ENCODE measurements at places on chromosomes 6 and 20.

DNA sequence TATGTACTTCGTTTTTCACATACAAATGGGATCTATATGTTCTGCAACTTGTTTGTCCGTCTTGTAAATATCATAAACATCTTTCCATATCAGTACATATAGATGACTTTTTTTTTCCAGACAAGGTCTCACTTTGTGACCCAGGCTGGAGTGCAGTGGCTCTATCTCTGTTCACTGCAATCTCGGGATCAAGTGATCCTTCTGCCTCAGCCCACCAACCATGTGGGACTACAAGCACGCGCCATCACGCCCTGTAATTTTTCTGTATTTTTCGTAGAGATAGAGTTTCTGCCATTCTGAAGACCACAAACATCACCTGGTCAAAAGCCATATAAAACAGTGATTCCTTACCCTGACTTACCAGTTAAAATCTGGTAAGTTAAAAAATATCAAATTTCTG, 37.7 kb upstream of the SYNCRIP start:
- DNase-seq = no peak

- DNase-seq = no peak
Observed at GRCh38 chr20:5880326-5880725, 70.0 kb downstream of the TRMT6 start.

GRCh38 chr6:45445749-45446549, 68.2 kb upstream of the SUPT3H start:
- no peak for DNase-seq

GRCh38 chr6:143549949-143550268, 38.4 kb upstream of the FUCA2 start:
- DNase-seq = no peak

DNA sequence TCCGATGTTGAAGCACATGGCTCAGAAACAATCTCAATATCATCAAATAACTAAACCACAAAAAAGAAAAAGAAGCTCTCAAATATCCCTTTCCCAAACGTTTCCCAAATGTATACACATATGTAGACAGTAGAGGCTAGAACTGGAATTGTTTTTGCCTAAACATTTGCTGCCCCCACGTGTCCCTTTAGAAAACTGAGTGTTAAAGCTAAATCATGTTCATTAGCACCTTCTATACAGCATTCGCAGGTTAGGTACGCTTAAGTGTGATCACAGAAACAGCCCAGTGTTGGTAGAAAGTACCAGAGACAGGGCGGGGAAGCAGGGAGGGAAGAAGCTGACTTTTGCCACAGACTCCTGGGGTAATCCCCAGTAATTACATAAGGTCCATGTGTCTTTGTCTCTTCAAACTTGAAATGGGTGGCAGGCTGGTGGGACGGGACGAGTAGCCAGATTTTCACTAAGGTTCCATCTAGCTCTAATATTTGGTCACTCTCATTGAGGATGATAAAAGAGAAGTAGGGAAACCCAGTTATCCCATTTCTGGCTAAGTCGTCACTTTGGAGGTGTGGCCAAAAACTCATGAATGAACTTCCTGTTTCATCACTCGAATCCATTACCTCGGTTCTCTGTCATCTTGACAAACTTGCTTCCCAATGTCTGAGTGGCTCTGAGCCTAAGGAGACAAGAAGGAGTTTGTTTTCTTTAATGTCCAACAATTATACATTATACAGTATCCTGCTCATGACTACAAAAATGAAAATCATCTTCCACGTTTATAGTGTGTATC, 15.0 kb upstream of the TFAP2A start:
- peak; percentile 80 for DNase-seq

DNA sequence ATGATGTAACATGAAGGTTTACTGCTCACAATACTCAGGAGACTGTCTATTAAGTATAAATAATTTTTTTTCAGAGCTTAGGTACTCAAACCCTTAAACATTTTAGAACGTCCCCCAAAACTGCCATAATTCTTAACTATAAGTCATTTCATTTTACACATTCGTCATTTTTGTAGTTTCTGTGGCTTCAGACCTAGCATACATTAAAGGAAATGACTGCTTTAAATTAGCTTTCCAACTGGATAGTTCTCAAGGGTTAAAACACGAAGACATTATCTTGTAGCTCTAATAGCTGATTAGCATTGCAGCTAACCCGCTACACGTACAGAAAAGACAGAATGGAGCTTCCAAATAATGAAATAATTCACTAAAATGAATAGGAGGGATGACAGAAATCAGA, 24.9 kb upstream of the PLN start:
- no peak for DNase-seq

GRCh38 chr20:47263080-47263464, 93.4 kb downstream of the ZMYND8 start:
- no peak for DNase-seq

DNA sequence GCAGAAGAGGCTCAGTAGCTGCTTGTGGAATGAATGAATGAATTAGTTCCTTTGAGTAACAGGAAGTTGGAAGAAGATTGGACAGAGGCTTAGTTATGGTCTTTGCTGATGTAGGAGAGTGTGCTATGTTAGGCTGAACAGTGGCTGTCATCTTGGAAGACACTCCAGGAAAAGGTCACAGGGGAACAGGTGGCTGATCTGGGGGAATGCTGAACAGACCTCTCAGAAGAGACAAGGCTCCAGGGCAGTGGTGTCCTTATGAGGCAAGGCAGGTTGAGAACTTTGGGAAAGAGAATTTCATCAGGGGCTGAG, 62.3 kb downstream of the UTRN start:
- DNase-seq = no peak

- no peak for DNase-seq
Observed at GRCh38 chr6:11270030-11271027, 37.9 kb upstream of the NEDD9 start.

DNA sequence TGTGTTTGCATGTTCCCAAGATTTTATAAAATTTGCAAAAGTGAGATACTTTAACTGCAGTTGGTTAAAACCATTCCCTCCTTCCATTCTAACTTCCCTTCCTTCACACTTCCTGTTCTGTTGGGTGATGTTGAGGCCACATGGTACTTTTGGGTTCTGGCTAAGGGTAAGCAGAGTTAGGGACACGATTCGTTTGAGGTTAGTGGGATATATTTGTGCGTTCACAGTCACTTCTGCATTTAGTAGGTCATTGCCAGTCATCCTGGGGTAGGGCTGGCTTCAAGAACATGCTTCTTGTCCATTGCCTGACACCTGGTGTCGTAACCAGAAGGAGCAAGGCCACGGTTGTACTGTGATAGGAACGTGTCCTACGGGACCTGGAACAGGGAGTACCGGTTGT, 340.1 kb downstream of the ZFAND3 start:
- DNase-seq = no peak

GRCh38 chr6:169167581-169168301, 85.9 kb downstream of the THBS2 start:
- no peak for DNase-seq

DNA sequence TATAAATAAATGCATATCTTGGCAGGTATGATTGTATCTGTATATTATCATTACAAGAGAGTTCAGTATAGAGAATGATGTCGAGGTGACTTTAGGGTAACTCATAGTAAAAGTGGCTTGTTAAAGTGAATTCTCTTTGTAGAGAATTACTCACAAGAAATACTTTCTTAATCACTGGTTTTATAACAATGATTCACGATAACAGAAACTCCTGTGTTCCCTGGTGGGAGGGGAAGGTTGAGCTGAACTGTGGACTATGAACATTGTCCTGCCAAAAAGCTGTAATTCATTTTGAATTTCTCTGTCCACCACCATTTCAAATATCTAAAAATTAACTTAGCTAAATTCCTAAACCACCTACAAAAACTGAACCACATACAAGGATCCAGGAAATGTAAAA, 7.7 kb downstream of the TPMT start:
- no peak for DNase-seq

DNA sequence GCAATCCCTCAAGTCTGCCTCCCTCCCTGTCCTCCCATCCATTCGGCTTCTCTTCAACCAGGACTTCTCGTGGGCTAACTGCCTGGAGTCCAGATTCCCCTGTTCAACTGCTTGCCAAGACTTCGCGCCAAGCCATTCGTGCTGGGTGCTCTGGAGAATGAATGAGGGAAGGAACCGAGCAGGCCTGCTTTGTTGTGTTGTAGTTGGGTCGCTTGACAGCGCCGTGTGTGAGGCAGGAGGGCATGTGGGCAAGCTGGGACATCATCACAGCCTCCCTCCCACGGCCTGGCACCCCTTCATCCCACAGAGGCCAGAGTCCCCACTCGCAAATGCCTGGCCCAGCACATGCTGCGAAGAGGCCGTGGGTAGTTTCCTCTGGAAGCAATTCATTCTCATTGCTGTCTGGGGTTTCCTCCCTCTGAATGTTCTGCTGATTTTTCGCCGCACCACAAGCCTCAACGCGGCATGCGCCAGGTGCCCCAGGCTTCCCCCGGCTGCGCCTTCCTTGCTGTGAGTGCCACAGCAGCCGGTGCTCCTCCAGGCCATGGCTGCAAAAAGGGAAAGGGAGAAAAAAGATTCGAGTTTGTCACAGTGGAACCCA, 336.0 kb downstream of the QKI start:
- DNase-seq = no peak

- no peak for DNase-seq
Observed at GRCh38 chr6:10547809-10548208, 26.7 kb downstream of the GCNT2 start.

GRCh38 chr20:10696650-10697049, 22.9 kb upstream of the JAG1 start:
- peak; percentile 84 for DNase-seq

DNA sequence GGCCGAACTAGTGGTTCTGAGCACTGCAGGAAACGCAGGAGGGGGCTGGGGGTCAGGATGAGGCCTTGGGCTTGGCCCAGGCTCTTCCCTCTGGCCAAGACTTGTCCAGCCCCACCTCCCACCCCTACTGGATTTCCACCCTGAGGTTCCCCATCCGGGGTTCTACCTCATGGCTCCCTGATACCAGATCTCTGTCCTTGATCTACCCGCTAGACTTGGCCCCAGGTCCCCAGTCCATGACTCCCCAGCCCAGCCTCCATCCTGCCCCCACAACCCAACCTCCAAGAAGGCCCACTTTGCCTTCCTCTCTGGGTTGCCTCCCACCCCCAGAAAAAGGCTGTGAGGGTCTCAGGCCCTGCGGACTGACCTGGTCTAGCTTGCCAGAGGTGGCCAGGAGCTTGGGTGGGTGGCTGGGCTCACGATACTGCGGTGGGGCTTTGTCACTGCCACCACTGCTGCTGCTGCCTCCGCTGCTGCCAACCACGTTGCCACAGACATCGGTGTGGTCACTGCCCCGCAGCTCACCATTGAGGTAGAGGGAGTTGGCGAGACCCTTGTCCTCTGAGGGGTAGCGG, 6.8 kb upstream of the FASTKD5 start:
- DNase-seq = no peak

DNA sequence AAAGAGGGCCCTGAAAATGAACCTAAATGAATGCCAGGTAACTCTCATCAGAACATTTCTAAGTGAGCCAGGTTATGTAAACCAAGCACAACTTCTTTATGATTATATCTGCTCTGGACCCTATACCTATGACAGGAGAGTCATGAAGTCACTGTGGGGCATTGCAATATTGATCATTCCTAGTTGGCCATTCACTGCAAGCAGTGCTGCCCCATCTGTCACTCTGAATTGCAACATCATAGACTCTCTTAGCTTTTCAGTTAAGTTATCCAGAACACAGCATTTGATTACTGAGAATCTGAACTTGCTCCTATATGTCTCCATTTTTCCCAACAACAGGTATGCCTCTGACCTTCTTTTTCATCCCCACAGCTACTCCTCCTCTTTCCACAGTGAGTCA, 3.3 kb downstream of the COL21A1 start:
- DNase-seq = no peak

All from Karpas-422 (cell line).